Lower lobe of right lung (tissue), 2 donors: ENCODE measurements at places on chromosomes 12 and 14. TPM values are rescaled to one million over a fixed set of nuclear protein-coding genes. Genes with fewer than 3 reads are reported as not detected.

DNA sequence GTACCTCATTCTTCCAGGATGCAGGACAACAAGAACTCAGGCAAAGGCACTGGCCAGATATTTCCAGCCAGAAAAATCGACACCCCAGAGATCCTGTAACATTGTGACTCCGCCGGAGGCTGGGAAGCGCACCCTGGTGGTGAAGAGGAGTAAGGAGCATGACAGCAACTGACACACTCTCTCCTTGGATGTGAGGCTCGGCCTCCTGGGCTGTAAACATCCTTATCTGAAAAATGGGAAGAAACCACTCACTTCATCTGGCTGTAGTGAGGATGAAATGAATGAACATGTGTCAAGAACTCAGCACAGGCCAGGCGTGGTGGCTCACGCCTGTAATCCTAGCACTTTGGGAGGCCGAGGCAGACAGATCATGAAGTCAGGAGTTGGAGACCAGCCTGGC is 27.5 kb downstream of the TCHP start:
- no peak for DNase-seq

- no peak for DNase-seq
Measured at GRCh38 chr12:64568298-64568697, 42.0 kb upstream of the RASSF3 start.

DNA sequence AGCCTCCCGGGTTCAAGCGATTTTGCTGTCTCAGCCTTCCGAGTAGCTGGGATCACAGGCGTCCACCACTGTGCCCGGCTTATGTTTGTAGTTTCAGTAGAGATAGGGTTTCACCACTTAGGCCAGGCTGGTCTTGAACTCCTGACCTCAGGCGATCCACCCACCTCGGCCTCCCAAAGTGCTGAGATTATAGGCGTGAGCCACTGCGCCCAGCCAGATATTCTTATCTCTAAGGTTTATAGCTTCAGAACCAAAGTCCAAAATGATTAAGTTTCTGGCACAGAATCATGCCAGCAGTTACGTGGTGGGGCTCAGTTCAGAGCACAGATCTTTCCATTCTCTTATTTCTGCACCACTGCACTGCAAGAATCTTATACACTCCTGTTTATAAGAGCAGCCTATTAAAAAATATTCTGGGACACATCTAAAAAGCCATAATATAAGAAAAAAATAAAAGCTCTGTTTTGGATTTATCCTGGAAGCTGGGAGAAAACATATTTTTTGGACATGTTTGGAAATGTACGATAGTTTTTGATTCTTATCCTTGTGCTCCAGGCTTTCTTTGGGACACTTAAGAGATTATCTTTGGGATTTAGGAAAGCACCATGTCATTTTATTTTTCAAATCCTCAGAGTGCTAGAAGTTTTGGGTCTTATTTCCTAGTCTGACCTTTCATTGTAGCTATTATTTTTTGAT is 129.6 kb downstream of the LMNTD1 start:
- DNase-seq: no peak

- no peak for DNase-seq
Measured at GRCh38 chr12:114476159-114476558, 70.2 kb upstream of the TBX5 start.

DNA sequence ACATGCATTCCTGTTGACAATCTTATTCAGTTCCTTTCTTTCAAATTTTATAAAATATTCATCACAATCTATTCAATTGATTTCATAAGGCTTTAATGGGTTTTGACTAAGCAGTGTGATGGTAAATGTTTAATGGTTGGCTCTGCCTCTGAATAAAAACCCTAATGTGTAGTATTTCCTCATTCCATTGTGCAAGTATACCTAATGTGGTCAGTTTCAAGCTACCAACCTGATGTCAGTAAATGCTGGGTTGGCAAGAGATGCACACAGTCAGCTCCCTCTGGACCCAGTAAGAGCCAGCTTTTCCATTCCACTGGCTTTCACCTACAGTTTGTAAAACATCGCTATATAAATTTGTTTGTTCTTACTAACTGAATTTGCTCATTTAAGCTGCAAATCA is 53.9 kb downstream of the METTL25 start:
- DNase-seq: no peak

- DNase-seq: no peak
Measured at GRCh38 chr14:50394713-50395112, 2.0 kb downstream of the CDKL1 start.

DNA sequence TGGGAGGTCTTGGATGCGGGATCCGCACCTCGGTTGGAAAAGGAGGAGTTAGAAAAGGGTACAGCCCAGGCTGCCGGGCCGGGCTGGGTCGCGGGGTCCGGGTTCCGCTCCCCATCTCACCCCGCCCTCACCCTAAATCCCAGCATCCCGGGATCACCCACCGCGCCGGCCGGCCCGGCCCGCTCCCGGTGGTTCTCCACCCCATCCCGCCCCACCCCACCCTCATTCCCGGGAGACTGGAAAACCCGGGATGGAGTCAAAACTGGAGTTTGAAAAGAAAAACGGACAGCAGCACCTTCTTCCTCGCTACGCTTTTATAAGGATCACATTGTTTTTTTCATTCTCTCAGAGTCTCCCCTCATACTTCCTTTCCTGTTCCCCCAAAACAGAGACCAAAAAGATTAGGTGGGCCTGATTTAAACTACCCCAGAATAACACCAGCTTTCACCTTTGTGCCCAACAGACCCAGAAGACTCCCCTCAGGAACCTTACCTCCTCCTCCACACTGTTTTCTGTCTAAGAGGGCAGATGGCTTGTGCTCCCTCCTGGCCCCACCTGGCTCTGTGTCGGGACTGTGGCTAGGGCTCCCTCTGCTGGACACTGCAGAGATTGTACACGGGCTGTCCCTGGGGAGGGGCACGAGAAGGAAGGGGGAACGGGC is 2.8 kb downstream of the GLI1 start:
- peak; percentile 88 for DNase-seq

DNA sequence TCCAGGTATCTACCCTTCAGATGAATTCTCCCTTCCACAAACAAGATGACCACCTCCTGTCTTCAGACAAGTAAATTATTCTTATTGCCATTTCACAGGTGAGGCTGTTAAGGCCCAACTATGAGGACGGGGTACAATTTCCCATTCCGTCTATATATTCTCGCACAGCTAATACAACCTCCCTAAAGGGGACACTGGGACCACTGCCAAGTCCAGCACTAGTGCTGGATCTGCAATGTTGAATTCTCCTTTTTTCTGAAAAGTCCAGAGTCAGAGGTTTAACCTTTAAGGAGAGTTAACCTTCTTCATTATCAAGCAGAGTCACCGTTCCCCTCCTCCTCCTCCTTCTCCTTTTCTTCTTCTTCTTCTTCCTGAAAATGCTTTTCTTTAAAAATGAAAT is 130.4 kb upstream of the PARP11 start:
- no peak for DNase-seq

GRCh38 chr12:45909041-45909713 is 81.2 kb downstream of the SCAF11 start:
- no peak for DNase-seq

GRCh38 chr12:98653866-98654493 is 8.9 kb downstream of the APAF1 start:
- no peak for DNase-seq

DNA sequence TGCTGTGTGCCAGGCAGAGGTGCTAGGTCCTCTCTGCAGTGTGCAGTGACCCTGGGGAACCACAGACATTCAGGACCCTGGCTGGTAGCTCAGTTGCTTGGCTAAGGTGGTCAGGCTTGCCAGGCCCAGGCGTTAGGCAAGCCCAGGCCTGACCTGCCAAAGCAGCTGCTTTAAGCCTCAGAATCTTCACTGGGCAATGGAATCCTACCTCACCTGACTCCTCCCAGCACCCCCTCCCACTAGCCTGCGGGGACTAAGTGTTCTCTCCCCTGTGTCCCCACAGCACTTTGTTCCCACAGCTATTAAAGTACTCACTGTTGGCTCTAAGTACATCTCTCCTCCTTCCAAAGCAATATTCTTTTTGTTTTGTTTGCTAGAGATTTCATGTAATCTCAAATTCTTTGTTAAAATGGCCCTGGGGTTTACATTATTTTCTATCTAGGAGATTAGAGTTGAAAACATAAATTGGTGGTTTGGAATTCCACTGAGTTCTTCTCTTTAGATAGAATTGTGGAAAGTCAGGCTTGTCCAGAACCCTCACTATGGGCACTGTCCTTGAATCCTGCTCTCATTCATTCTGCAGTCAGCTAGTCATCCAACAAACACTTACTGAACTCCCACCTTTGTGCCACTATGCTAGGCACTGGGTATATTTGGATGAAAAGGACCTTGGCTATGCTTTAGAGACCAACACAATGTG is 44.4 kb downstream of the DGLUCY start:
- DNase-seq: peak; percentile 82

DNA sequence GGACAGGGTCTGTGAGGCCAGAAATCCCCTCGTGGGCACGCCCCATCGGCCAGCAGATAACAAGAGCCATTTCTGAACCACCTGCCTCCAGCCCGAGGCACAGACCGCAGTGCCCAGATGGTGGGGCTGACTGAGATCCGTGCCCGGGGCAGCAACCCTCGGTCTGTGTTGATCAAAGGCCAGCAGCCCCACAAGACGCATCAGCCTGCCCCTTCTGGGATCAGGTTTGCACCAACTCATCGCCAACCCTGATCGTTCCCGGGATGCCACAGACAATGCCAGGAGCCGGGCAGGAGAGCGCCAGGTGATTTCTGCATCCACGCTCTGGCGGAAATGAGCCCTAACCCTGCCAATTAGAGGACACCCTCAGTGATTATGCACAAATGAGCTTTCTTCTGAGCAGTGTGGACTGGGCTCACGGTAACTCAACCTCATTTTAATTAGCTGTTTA is 64.5 kb downstream of the TESC start:
- DNase-seq: no peak

DNA sequence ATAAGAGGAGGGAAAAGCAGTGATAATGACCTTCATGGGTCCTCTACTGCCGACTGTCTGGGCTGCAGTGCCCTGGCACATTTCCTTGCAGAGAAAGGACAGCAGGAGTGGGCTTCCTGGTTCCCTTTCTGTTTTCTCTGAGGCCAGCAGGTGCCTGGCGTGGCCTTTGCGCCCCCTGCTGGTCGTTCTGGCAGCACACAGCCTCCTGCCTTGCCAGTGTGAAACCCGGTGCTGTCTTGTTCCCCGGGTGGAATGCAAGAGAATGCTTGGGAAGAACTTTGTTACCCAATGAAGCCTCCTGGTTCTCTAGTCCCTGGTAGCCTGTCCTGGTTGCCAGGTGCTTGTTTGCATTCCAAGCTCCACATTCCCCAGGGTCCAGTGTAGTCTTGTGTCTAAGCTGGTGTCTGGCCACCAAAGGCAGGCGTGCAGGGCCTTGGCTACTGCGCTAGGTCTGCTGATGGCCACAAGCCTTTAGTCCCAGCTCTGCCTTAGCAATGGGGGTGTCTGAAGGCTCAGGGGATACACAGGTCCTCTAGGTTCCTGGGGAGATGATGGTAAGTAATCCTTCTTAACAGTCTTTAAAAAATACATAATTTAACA is 1392.4 kb upstream of the TMEM132C start:
- DNase-seq: peak; percentile 57

- DNase-seq: no peak
Measured at GRCh38 chr12:58766513-58766870, 153.8 kb downstream of the LRIG3 start.

- DNase-seq: no peak
Measured at GRCh38 chr14:83478741-83479140, 1945.1 kb upstream of the SEL1L start.

DNA sequence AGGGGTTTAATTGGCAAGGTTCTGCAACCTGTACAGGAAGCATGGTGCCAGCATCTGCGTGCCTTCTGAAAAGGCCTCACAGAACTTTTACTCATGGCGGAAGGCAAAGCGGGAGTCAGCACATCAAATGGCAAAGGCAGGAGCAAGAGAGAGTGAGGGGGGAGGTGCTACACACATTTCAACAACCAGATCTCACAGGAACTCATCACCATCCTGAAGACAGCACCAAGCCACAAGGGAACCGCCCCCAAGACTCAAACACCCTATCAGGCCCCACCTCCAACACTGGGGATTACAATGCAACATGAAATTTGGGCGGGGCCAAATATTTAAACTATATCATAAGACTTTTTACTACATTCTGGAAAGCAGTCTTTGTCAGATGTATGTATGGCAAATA is 38.0 kb upstream of the FKBP4 start:
- DNase-seq: no peak

GRCh38 chr14:79896009-79896408 is 315.3 kb downstream of the DIO2 start:
- no peak for DNase-seq

GRCh38 chr14:29913566-29913965 is 14.1 kb downstream of the PRKD1 start:
- no peak for DNase-seq

- no peak for DNase-seq
Measured at GRCh38 chr12:12724421-12725085, 7.4 kb downstream of the CDKN1B start.

DNA sequence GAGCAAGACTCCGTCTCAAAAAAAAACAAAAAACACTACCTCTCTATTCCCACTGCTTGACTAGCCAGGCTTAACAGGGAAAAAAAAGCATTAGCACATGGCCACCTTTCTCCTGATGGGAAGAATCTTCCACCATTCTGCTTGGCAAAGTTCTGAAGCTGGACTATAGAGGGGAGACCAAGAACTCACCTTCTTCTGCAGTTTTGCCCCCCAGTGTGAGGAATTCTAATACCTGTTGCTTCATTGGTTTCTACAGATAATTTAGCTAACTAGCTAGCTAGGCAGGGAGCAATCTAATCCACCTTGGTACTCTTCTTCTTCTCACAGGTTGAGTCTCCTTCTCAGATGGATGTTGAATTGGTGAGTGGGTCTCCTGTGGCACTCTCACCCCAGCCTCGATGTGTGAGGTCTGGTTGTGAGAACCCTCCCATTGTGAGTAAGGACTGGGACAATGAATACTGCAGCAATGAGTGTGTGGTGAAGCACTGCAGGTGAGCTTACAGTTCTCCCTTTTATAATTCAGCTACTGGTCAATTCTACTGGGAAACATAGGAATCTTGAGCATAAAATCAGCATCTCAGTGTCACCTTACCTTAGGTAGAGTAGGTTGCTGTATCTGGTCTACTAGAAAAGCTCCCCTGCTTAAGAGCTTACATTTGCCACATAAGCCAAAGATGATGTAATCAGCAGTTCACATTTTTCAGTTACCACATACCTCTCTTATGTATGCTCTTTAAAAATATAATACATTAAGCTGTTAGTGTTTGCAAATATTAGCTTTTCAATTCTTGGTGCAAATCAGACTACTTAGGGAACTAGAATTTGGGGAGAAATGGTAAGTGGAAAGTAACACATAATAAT is 16.0 kb downstream of the METTL3 start:
- DNase-seq: no peak

OR6C2 gene
- not detected for total RNA-seq

MTA1 gene
- total RNA-seq: 69.7 TPM

SDSL gene
- total RNA-seq: 12.8 TPM

IKZF4 gene
- 13.1 TPM for total RNA-seq

SYNDIG1L gene
- 1.6 TPM for total RNA-seq

PRPF40B gene
- 19.3 TPM for total RNA-seq

GLI1 gene
- total RNA-seq: 0.21 TPM

ALDH2 gene
- 499 TPM for total RNA-seq
